ENCODE measurements at places on chromosomes 5 and 9. TPM values are rescaled to one million over a fixed set of nuclear protein-coding genes. Genes with fewer than 3 reads are reported as not detected.

The FOXD4L5 gene
- 0.34 TPM for total RNA-seq

DNA sequence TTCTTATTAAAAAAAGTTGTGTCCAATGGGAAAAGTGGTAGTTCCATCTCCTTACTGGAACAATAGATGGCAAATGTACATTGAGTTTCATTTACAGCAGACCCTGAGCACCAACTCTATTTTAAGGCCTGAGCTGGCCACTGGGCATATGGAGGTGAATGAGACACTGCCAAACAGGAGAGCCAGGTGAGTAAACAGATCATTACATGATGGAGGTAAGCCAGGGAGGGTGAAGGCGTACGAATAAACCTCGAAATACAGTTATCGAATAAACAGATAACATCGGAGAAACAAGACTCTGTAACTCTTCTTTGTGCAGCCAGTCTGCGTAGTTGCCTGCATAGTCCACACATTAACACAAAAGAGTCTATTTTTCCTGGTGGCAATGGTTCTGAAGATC lies 446.4 kb upstream of the KLF4 start:
- DNase-seq, result no peak

GRCh38 chr9:135365013-135365768 lies 114.4 kb upstream of the PPP1R26 start:
- DNase-seq, result no peak

GRCh38 chr9:32941701-32942100 lies 59.7 kb downstream of the APTX start:
- no peak for DNase-seq

- DNase-seq, result no peak
Measured at GRCh38 chr5:37014321-37014720, 137.8 kb downstream of the NIPBL start.

The OLFM1 gene
- 23.3 TPM for total RNA-seq

The SHC3 gene
- 17.7 TPM for total RNA-seq

- no peak for DNase-seq
Measured at GRCh38 chr5:2864515-2865105, 113.1 kb upstream of the IRX2 start.

The PCDHA10 gene
- 7.4 TPM for total RNA-seq

The ABO gene
- 0.11 TPM for total RNA-seq

GRCh38 chr9:128798896-128799295 lies 11.8 kb downstream of the TBC1D13 start:
- DNase-seq, result no peak

The NR2F1-AS1 gene
- 53.1 TPM for total RNA-seq

DNA sequence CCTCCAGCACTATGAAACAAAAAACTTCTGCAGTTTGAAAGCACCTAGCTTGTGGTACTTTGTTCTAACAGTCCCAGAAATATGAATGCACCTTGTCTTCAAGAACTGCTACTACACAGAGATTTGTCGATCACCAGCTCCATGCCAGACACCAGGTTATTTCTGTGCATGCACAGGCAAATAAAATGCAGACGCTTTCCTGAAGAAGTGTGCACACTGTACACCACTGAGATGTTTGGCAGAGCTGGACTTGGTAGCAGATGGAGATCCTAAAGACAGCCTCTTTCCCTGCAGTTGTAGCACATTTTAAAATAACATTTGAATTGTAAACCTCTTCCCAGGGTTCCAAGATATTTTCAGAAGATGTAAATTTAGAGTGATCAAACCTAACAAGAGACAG lies 730.0 kb downstream of the MTRR start:
- no peak for DNase-seq

The C5orf47 gene
- not detected for total RNA-seq

DNA sequence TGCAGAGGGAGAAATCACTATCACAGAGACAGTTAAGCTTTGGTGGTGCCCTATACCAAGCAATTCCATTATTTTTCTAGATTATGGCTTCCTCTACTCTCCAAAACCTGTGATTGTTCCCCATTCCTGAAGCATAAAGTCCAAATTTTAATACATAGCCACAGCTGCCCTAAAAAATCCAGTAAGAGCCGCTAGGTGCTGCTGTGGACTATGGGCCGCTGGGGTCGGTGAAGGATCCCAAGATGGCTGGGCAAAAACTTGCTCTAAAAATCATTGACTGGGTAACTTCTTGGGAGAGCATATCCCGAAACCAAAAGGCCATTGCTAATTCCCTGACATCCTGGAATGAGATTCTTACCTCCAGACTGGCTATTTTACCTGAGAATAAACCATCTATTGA lies 245.3 kb downstream of the NFIB start:
- no peak for DNase-seq

DNA sequence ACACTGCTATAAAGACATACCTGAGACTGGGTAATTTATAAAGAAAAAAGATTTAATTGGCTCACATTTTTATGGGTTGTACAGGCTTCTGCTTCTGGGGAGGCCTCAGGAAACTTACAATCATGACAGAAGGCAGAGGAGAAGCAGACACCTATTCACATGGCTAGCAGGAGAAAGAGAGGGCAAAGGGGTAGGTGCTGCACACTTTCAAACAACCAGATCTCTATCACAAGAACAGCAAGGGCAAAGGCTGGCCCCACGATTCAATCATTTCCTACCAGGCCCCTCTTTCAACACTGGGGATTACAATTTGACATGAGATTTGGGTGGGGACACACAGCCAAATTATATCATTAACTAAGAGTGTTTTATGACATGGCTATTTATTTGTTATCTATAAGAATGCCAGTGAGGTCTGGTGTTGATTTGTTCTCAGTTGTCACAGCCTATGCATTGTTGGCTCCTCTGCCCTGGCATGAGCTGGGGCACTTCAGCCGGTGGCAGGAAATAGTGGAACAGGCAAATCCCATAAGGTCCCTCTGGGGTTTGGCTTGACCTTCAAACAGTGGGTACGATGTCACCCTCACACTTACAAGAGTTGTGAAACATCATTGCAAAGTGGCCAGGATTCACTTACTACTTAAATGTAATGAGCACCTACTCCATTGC lies 44.1 kb downstream of the SPARC start:
- DNase-seq, result no peak

DNA sequence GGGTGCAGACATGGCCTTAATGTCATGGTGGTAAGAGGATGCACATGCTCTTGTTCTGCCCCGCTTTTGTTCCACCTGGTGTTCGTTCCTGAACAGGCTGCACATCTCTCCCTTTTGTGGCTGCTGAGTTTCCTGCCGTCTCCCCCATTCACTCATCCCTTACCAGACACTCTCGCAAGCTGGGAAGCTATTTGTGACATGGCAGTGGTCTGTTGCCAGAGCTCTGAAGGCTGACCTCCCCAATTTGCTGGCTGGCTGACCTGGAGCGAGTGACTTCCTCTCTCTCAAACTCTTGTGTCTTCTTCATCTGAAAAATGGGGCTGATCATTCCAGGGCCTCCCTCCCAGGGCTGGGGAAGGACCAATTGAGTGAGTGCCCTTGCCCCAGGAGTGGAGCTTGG lies 35.9 kb downstream of the HRH2 start:
- no peak for DNase-seq

- no peak for DNase-seq
Measured at GRCh38 chr9:127370672-127371648, 26.0 kb upstream of the SLC2A8 start.

DNA sequence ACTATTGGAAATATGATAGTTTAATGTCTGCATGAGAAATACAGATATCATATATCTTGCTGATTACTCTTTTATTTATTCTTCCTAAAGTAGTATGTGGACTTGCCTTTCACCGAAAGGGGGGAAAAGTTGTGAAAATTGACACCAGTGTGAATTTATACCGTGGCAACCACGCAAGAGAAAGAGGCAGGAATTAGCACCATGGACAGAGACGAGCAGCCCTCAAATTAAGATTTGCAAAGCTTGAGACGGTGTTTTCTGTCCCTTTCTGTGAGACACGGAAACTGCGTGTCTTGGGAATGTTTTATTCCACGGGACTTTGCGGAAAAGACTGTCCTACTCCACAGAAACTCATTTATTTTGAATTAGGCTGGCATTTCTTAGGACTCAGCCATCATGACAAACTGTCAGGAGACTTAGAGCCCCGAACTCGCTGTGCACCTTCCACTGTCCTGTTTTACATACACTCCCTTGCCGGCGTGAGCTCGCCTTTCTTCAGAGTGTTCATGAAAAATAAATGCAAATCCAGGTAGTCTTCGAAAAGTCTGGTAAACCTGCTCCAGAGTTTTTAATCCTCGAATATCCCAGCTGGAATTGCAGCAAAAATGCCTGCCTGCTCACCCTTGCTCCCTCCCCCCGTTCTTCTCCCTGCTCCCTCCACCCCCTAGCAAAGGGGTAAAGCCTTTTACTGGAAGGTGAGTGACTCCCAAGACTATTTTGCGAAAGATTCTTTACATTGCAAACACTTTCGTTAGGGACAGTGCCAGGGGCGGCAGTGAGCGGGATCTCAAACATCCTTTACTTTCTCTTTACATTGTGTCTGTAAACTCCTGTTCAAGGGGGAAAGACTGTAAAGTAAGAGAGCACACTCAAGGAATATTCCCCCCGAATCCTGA lies 3.8 kb upstream of the ELAVL2 start:
- peak; percentile 46 for DNase-seq

The LMBRD2 gene
- 9.1 TPM for total RNA-seq

The C5orf58 gene
- total RNA-seq, result not detected

The SLC1A1 gene
- 0.89 TPM for total RNA-seq

The RBM18 gene
- total RNA-seq, result 20.7 TPM

DNA sequence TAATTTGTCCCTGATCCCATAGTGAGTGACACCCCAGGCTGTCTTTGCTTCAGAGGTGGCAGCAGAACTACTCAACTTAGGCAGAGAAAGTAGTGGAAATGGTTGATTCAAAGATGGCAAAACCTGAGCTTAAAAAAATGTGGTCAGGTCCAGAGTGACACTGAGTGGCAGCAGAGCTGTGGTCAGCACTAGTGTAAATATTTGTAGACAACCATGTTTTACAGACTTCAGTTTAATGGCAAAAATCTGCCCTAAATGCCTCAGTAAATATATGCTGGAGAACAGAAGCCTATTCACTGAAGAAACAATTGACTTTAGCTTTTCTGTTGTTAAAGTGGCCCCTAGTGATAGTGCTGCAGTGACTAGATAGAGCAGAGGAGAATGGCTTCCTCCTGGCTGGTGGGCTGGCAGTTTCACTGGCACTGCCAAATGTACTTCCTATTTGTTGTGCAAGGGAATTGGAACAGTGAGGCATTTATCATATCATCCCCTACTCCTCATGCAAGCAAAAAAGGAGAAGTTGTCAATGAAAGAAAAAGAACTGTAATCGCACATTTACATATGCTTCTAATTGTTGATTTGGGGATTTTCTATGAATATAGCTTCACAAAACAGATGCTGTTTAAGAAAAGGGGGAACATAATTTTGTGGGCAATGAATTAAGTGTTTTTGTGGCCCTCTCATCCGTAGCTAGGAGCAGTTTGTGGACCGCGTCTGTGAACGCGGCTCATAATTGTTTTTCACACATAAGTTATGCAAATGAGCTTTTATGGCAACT lies 12.0 kb downstream of the PBX3 start:
- DNase-seq, result no peak

GRCh38 chr5:168948746-168949145 lies 352.2 kb downstream of the SLIT3 start:
- no peak for DNase-seq

DNA sequence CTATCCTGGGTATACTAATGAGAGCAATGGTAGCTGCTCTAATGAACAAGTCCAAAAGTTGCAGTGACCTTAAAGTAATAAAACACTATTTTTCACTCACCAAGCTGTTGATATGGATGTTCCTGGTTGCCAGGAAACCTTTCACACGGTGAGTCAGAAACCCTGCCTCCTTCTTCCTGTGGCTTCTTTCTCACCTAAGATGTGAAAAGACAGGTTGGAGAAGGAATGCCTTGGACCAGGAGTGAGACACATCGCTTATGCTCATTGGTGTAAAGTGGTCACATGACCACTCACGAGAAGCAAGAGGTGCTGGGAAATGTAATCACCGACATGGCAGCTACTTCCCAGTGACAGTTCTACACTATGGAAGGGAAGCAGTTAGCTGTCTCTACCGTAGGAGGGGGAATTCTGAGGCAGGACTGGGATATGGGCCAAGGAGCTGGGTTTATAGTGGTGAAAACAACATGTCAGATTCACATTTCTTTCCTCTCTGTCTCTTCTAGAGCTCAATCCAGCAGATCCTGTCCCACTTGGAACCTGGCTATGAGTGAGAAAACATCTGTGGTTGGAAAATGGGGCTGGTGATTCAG lies 320.4 kb upstream of the KLF4 start:
- DNase-seq, result no peak

The SLC6A18 gene
- not detected for total RNA-seq

DNA sequence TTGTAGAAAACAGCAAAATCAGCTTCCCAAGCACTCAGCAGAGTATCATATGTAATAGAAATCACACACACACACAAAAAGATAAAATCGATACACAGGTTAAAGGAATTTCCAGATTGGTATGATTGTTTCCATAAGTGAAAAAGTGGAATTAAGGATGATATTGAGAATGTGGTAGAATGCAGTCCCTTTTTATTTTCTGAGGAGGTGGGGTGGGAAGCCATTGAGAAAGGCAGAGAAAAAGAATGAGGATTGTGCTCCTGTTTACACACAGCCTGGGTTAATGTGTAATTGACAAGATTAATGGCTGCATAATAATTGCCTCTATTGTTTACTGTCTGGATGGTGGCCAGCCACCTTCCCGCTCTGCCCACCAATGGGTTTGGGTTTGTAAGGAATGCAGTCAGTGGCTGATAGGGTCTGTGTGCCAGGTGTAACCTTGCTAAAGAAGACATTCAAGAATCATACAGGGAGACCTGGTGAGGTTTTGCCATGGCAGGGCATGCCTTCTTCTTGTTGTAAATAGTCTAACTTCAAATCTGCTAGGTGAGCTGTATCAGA lies 177.2 kb upstream of the MAP3K1 start:
- DNase-seq, result no peak

GRCh38 chr5:37770786-37771185 lies 69.1 kb downstream of the GDNF start:
- DNase-seq, result no peak

DNA sequence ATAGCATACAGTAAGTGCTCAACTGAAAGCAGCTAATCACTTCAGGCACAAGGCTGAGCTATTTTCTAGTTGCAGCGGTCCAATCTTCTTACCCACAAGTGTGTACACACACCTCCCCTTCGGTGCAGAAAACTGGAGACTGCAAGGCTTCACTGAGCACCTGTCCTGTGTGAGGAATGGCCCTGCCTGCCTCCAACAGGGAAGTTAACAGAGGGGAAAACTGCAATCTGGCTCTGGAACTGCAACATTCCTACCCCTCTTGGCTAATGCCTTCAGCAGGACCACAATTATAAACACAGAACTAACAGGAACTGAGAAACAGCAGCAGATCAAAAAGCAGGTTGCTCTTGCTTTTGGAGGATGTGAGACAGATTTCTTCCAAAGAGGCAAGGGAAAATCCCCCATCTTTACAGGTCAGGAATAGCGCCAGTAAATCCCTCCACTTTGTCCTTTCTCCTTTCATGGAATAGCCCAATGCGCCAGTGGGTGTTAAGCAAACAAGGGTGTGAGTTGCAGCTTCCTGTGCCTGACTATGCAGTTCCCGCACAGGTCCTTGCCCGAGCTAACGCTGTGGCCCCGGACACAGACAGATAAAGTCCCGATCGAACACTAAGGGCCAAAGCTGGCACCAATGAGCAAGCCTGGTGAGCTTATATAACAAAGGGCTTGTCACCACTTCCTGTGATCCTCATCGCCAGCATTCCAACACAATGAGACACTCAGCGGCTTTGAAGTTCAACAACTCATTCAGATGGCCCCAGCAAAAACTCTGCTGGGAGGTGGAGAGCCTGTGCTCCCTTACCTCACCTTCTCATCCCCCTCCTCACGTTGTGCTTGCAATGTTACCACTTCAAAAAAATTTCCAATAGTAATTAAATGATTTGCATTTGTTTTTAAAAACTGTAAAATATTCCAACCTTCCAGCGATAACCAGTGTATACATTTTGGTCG lies 21.5 kb downstream of the SHB start:
- peak; percentile 12 for DNase-seq

All from neural crest cell (in vitro differentiated cells).